ENCODE measurements at places on chromosomes 7 and 10.

- no peak for DNase-seq
Observed at GRCh38 chr10:47266602-47267001, 33.4 kb upstream of the GDF10 start.

GRCh38 chr7:85081846-85082245, 105.0 kb downstream of the SEMA3D start:
- no peak for DNase-seq

DNA sequence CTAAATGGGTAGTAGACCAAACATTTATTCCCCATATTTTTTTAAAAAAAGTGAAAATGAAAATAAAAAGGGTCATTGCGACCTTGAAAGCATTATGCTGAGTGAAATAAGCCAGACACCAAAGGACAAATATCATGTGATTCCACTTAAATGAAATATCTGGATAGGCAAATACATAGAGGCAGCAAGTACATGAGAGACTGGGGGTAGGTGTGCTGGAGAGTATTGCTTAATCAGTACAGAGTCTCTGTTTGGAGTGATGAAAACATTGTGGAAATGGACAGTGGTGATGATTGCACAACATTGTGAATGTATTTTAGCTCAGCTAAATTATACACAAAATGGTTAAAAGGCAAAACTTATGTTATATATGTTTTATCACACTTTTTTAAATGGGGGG, 169.4 kb downstream of the AKR1D1 start:
- DNase-seq, result no peak

DNA sequence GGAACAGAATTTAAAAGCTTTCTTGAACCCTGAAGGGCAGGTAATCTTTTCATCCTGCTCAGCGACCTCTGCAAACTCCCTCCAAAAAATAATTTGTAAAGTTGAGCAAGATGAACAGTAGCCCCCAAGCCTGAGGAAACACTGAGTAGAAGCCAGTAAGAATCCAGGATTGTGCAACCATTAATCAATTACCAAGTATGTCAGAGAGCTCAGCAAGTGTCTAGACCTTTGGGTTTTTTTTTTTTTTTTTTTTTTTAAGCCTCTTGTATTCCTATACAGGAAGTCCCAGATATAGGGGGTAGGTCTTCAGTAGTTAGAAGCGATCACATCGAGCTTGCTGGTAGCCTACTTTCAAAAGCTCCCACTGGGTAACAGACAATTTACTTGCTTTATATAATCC, 155.2 kb downstream of the DGKI start:
- DNase-seq, result no peak

- no peak for DNase-seq
Observed at GRCh38 chr10:118662228-118663035, 67.0 kb upstream of the PRLHR start.

GRCh38 chr10:31926765-31927564, 1.7 kb downstream of the ARHGAP12 start:
- DNase-seq, result no peak

DNA sequence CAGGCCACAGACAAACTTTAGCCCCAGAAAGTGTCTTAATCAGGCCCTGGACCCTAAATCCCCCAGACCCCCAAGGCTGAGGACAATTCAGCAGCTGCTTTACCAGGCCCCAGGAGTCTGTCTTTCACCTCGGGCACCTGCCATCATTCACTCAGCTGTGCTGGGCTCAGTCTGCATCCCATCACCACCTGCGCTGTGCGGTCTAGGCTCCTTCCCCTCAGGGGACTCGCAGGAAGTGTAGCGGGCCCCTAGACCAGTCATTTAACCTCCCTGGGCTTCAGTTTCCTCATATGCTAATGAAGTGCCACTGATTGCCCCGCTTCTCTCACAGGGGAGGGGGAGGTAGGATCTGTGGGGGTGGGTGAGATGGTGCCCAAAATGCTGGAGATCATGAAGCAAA, 76.4 kb upstream of the ZMIZ1 start:
- DNase-seq, result no peak

- no peak for DNase-seq
Observed at GRCh38 chr7:135098391-135098790, 49.5 kb upstream of the TMEM140 start.

GRCh38 chr10:123577921-123578461, 88.2 kb upstream of the GPR26 start:
- DNase-seq, result no peak

Data from T follicular helper cell (primary cell).